ENCODE measurements at places on chromosomes 2 and 18.

DNA sequence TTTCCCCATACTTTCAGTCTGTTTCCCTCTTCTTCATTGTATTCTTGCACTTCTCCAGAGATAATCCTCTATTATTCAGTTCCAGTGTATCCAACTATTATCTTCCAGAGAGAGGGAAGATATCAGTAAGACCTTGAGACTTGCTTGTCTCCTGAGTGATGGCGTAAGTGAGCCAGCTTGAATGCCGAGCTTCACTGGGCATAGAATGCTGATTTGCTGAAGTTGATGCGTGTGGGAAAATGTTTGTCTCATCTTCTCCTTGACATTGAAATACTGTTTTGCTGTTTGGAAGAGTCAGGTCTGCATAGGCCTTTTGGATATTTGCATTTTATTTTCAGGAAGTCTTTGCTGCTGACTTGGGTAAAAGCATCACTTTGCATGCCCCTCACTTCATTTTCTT lies 41.1 kb upstream of the MGAT5 start:
- DNase-seq, result no peak

DNA sequence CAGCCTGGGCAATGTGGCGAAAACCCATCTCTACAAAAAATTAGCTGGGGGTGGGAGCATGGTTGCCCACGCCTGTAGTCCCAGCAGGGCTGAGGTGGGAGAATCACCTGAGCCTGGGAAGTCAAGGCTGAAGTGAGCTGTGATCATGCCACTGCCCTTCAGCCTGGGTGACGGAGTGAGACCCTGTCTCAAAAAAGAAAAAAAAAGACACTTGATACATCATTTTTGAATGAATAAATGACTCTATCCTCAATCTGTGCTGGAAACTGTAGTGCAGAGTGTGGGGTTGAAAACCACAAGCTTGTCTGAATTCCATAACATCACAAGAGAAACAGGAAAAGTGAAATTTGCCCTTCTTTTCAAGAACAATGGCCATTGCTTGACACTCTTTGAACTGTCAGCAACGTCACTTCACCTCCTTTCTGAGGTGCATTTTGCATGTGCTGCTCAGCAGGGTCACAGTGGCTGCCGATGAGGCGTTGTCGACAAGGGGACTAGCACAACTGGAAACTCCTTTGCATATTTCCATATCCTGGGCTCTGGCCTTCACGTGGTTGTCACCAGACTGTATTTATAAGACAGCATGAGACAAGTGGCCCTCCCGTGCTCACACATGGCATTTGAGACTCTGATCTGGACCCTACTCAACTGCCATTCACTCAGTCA lies 54.2 kb downstream of the DDX1 start:
- no peak for DNase-seq

DNA sequence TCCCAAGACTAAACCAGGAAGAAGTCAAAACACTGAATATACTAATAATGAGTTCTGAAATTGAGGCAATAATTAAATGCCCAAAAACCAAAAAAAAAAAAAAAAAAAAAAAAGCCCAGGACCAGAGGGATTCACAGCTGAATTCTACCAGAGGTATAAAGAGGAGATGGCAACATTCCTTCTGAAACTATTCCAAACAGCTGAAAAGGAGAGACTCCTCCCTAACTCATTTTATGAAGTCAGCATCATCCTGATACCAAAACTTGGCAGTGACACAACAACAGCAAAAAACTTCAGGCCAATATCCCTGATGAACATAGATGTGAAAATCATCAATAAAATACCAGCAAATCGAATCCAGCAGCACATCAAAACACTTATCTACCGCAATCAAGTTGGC lies 108.5 kb upstream of the COL3A1 start:
- no peak for DNase-seq

DNA sequence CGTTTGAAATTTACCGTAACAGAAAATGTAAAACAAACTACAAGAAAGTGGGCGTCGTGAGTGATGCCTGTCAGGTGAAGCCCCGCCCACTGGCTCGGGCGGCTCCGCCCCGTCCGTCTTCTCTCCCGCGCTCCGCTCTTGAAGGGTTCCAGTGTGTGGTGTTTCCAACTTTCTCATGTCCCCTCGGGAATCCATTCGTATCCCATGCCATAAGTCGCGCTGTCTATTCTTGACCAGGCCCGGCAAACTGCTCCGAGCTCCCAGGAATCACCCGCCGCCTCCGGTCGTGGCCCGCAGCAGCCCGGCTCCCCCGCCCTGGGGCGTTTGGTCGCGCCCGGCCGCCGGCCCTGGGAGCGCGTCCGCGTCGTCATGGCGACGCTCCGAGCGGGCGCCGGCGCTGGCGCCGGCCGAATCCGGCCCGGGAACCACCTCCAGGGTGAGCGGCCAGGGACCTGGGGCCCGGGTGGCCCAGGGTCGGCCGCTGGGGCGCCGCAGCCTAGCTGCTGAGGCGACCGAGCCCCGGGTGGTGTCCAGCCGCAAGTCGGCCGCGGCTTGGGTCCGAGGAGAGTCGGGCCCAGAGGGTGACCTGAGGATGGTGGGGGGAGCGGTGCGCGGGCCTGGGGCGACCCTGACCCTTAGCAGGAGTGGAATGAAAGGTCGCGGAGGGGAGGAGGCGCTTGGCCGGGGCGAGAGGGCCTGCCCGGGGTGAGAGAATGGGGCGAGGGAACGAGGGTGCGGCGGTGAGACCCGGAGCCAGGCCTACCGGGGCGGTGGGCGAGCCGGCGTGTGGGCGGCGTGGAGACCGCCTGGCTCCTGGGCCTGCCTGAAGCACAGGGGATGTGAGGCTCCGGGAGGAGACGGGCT lies at the start of gene CFAP221:
CFAP221 (plus strand) TSS at position 375 of the 864 bp plus-strand sequence. CDS start 1,683 bp downstream, outside the sequence.
- peak; percentile 80 for DNase-seq

GRCh38 chr18:5619376-5619775 lies 75.6 kb upstream of the EPB41L3 start:
- no peak for DNase-seq

DNA sequence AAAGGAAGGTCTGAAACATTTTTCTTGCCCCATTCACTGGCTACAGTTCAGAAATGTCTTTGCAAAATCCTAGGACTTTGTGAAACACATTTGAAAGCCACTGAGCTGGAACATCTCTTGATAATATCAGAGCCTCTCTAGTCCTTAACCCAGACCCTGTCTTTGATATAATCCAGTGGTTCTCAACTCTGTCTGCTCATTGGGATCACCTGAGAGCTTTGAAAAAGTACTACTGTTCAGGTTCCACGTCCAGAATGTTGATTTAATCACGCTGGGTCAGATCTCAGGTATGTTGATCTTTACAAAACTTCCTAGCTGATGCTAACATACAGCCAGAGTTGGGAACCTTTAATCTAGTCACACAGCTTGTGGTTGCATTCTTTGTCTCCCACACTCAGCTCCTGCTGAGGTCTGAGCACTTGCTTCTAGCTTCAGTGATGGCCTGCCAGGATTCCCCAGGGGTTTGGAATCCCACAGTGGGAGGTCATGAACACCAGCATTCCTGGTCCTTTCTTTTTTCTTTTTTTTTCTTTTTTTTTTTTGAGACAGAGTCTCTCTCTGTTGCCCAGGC lies 262.7 kb downstream of the SETBP1 start:
- no peak for DNase-seq
